SK-N-SH treated with all-trans-retinoic acid at 6 μM for 48 hours (cell line): ENCODE measurements at places on chromosomes 7 and 10.

- ATAC-seq: no peak
These were observed 75.5 kb downstream of the KLF6 start for GRCh38 chr10:3709456-3710060.

GRCh38 chr7:63521-64021 is 128.8 kb upstream of the FAM20C start:
- ATAC-seq: no peak

DNA sequence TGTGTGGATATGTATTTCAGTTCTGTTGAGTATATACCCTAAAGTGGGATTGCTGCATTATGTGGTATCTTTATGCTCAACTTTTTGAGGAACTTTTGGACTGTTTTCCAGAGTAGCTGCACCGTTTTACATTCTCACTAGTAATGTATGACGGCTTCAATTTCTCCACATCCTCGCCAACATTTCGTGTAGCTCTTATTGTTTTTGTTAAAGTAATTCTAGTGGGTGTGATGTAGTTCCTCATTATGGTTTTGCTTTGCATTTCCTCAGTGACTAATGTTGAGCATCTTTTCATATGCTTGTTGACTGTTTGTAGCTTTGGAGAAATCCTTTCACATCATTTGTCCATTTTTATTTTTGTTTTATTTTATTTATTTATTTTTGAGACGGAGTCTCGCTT is 4.5 kb downstream of the STMP1 start:
- ATAC-seq: no peak

DNA sequence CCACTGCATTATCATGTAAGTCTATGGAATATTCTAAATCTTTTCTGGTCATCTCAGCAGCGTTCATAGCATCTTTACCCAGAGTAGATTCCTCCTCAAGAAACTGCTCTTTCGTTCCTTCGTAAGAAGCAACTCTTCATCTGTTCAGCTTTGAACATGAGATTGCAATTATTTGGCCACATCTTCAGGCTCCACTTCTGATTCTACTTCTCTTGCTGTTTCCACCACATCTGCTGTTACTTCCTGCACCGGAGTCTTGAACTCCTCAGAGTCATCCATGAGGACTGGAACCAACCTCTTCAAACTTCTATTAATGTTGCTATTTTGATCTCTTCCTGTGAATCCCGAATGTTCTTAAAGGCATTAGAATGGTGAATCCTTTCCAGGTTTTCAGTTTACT is 12.7 kb downstream of the CHST12 start:
- no peak for ATAC-seq

DNA sequence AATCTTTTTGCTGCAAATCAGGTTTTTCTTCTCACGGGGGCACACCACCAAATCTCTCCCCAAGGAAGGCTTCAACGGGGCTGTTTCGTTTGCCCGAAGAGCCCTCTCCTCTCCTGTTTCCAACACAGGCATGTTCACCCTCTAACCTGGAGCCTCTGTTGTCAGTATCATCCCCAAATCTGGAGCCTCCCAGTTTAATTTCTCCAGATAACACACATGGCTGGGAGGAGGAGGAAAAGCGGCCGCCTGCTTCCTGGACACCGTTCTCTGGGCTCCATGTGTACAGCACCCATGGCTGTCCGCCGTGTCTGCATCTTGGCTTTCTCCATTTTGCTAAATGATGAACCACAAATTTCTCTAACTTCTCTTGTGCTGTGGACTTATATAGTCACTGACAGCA is 214.5 kb downstream of the DIP2C start:
- ATAC-seq: no peak

- ATAC-seq: peak; percentile 95
These were observed 3.5 kb downstream of the STK31 start for GRCh38 chr7:23713285-23714149.

DNA sequence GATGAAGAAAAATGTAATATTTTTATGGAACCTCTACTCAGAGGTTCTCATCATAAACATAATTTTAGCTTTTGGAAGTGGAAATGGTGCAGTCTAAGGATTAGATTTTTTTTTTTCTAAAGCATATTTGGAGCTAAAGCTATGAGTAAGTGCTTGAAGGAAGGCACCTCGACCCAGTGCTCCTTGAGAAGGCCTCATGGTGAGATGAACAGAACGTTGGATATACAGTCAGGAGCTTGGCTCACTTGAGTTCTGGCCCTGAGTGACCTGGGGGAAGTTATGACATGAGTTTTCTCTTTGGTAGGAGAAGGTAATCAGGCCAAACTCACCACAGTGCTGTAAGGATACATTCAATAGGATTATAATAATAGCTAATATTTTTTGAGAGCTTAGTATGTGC is 163.3 kb downstream of the JCAD start:
- peak; percentile 42 for ATAC-seq

- ATAC-seq: no peak
These were observed 134.6 kb downstream of the LHPP start for GRCh38 chr10:124596116-124596785.

DNA sequence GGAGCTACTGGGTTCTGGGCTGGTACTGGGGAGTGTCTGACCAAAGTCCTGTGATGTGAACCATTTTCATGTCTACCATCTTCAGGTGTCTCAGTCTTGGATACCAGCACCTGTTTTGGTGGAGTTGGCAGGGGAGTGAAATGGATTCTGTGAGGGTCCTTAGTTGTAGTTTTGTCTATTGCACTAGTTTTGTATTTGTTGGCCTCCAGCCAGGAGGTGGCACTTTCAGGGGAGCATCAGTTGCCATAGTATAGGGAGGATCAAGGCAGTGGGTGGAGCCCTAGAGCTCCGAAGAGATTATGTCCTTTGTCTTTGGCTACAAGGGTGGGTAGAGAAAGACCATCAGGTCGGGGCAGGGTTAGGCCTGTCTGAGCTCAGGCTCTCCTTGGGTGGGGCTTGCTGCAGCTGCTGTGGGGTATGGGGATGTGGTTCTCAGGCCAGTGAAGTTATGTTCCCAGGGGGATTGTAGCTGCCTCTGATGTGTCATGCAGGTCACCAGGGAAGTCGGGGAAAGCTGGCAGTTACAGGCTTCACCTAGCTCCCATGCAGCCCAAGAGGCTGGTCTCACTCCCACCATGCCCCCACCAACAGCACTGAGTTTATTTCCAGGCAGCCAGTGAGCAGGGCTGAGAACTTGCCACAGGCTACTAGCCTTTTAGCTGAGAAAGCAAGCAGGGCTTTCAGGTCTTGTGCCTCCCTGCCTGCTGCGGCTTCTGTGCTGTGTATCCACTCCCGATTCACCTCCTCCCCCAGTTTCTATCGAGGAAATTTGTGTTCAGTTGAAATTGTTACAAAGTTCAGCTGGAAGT is 153.1 kb downstream of the ZNF365 start:
- no peak for ATAC-seq
